ENCODE measurements at places on chromosomes 12 and 14. TPM values are rescaled to one million over a fixed set of nuclear protein-coding genes. Genes with fewer than 3 reads are reported as not detected.

DNA sequence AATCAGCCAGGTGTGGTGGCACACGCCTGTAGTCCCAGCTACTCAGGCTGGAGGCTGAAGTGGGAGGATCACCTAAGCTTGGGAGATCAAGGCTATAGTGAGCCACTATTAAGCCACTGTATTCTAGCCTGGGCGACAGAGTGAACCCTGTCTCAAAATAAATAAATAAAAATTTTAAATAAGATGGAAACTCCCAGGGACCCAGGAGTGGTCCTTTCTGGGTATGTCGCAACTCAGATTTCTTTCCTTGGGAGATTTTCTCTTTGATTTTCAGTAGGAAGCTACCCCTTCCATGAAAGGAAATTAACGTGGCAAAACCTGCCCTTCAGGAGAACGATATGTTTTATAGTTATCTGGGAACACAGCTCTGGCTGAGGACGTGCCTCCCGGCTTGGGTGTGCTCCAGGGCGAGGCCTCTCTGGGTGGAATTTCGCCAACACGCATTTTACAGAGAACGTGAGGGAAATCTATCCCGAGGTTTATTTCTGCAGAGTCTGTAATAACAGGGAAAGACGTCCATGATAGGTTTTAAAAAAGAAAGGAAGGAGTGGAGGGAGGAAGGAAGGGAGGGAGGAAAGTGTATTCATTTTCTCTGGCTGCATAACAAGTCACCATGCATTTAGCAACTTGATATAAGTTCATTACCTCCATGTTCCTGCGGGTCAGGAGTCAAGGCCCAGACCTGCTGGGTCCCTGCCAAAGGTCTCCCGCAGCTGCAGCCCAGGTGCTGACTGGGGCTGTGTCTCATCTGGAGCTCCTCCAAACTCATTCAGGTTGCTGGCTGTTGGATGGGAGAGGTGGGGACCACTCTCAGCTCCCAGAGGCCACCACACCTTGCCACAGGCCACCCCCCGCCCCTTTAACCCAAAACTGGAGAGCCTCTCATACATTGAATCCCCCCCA lies 80.6 kb upstream of the GSC start:
- DNase-seq = no peak
- H3K4me1 ChIP-seq = no peaks in the 10 kb centered on the region
- no peak overlapping the region for H3K4me3 ChIP-seq
- H3K36me3 ChIP-seq = no peaks in the 10 kb centered on the region
- no peak overlapping the region for H3K27ac ChIP-seq

TAS2R20 gene
- 2.0 TPM for total RNA-seq

GRCh38 chr12:76329159-76329558 lies 19.1 kb downstream of the BBS10 start:
- no peak overlapping the region for H3K27ac ChIP-seq
- no peak for DNase-seq
- no peaks in the 10 kb centered on the region for H3K36me3 ChIP-seq

GRCh38 chr14:87600240-87600639 lies 392.7 kb downstream of the GALC start:
- H3K36me3 ChIP-seq = no peaks in the 10 kb centered on the region
- H3K4me1 ChIP-seq = no peaks in the 10 kb centered on the region
- H3K27ac ChIP-seq = no peak overlapping the region
- DNase-seq = no peak
- H3K4me3 ChIP-seq = no peak overlapping the region
- H3K27me3 ChIP-seq = no peaks in the 10 kb centered on the region

DNA sequence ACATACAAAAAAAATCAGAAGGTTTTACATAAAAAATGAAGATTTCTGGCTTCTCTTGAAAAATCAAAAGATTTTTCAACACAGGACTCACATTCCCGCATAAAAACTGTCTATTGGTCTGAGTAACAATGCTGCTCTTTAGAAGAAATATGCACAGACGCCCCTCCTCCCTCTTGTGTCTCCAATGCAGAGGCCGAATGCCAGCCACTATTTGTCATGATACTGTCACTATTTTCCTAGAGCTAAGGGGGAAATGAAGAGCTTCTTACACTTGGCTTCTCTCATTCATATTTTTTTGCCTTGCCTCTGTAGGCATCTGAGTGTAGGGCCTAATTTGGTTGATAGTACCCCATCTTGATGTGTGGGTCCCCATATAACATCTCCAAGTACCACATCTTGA lies 98.0 kb downstream of the BBS10 start:
- no peak for DNase-seq
- peaks cover 9% of the 10 kb centered on the region for H3K4me1 ChIP-seq
- no peak overlapping the region for H3K4me3 ChIP-seq
- H3K27me3 ChIP-seq = peaks cover 35% of the 10 kb centered on the region
- no peaks in the 10 kb centered on the region for H3K36me3 ChIP-seq

FAM181A gene
- total RNA-seq = not detected

- H3K27me3 ChIP-seq = no peaks in the 10 kb centered on the region
- no peak for DNase-seq
- H3K27ac ChIP-seq = no peak overlapping the region
- H3K4me1 ChIP-seq = peaks cover 46% of the 10 kb centered on the region
- H3K36me3 ChIP-seq = peaks cover 25% of the 10 kb centered on the region
These were observed 12.7 kb downstream of the HVCN1 start for GRCh38 chr12:110676171-110676570.

APAF1 gene
- total RNA-seq = 36.3 TPM

Measured in activated CD8-positive, alpha-beta memory T cell treated with anti-CD3 and anti-CD28 coated beads, Interleukin-2, amount 10 ng/mL, durations not matched to agents 7 days and 5 days (primary cell).